Pons (tissue), 1 donor: ENCODE measurements at places on chromosomes 7 and 10.
A peak's percentile ranks its signal among the peaks of the same experiment; 100 is the strongest.

DNA sequence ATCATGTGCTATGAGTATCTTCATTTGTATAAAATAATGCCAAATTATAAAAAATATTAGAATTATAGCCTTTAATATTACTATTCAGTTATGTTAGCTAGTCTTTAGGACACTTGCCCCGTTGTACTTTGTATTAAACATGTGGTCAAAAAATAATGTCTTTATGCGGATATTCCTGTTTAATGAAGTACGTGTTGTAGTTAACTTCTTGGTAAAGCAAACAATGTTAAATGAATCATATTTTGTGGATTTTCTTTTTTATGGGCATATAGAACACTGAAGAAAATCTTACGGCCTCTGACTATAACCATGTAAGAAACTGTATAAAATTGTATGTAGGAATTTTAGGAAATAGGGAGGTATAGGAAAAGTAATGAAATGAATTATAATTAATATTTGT is 14.3 kb downstream of the GLCCI1 start:
- no peak for DNase-seq

DNA sequence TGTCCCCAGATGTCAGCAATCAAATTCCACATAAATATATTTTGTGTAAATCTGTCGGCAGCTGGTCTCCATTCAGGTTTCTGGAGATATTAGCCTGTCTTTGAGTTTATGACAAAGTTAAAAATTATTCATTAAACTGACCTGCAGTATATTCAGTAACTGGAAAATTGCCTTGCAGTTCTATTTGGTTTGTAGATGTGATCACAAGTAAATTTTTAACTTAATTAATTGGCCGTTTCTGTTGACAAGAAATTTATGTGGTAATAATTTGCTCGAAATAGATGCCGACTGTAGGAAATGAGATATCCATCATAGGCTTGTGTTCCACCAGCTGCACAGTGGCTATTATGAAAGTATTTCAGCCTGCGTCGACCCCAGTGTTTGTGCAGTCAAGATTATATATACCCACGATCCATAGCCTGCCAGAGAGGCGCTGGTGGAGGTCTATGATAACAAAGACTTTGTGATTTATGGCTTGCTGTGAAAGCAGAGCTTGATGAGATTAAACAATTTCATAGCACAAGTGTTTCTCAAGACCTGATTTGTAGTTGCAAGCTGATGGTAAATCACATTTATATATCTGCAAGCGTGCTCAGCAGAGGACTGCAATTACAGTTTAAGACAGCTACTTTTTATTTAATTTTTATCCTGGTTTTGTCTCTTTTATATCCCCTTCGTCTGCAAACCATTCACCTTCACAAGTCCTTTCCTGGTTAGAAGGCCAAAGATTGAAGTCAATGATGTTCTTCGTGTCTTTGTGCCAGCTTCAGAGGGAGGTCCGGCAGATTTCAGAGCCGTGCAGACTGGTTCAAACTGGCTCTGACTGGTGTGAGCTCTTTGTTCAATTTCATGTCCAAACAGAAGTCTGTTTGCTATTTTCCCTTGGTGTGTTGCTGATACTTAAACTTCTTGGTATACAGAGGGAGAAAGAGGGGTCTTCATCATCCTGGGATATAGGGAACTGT is 850.9 kb downstream of the LRMDA start:
- DNase-seq = no peak

DNA sequence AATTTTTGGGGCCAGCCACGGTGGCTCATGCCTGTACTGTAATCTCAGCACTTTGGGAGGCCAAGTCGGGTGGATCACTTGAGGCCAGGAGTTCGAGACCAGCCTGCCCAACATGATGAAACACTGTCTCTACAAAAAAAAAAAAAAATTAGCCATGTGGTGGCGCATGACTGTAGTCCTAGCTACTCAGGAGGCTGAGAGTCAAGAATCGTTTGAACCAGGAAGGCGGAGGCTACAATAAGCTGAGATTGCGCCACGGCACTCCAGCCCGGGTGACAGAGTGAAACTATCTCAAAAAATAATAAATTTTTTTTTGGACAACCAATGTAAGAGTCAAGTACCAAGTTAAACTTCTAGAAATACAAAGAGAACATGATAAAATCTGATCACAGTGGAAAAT is 164.6 kb downstream of the AVL9 start:
- no peak for DNase-seq

GRCh38 chr10:70778267-70778924 is 6.8 kb downstream of the TBATA start:
- no peak for DNase-seq

DNA sequence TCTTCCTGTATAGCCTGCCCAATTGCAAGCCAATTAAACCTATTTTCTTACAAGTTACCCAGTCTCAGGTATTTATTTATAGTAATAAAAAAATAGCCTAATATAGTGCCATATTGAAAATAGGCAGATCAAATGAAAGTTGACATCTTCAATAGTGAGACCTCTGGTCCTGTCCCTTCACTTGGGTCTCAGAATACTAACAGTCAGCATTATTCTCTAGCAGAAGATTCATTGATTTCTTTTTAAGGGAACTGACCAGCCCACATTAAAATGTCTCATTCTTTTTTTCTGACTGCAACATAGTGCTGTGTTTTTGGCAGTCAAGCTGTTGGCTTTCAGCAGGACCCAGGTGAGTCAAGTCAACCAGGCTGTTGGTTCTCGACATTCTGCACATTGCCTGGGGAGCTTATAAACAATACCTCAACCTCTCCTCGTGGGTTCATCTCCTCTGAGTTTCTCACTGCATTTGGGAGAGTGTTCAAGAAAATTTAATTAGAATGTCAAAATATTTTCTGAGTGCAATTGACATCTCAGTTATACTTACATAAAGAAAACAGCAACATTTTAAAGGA is 109.8 kb downstream of the MKX start:
- no peak for DNase-seq

DNA sequence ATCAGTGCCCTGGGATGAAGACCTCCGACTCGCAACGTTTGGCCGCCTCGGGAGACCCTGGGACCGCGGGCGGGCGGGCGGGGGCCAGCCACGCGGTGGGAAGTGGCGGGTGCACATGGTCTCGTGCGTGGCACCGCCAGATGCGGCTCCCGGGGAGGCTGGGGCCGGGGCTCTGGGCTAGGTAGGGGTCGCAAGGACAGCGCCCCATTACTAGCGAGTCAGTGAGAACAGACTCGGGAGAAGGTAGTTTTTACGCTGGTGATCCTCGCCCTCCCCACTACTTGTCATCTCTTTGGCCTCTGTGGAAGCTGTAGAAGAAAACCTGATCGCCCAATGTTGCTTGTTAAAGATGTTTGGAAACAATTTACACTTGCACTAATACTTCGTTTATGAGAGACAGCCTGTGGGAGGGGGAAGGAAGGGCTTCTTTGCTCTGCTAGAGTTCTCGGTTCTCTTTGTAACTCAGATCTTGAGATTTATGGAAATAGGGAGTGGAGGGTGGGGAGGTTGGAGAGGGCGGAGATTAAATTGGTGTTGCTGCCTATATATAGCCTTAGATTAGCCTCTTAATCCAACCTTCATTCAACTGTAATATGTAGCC is 591 bp downstream of the BZW2 start:
- DNase-seq = peak; percentile 39

- DNase-seq = no peak
Measured at GRCh38 chr10:45456233-45456632, 82.2 kb downstream of the ALOX5 start.

DNA sequence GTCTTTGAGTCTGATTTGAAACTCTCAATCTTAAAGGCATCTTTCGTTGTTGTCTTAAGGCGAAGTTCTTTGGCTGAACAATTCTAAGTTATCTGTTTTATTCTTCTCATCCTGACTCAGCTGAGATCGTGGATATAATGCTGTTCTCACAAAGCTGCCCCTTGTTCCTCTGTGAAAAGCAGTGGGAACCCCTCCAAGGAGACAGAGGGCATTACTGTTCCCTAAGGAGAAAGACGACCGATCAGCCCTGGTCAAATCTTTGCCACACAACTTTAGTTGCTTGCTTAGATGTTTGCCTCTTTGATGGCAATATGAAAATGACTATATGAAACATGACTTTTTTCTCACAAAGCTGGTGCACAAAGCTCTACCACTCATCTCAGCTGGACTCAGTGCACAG is 1016.7 kb downstream of the REEP3 start:
- DNase-seq = peak; percentile 95

GRCh38 chr10:114038819-114039218 is 4.8 kb upstream of the ADRB1 start:
- DNase-seq = no peak
